ENCODE measurements at places on chromosomes 2 and 18. TPM values are rescaled to one million over a fixed set of nuclear protein-coding genes. Genes with fewer than 3 reads are reported as not detected.

PLCL1 gene
- 89.2 TPM for total RNA-seq

C1QL2 gene
- not detected for total RNA-seq

CRYGC gene
- not detected for total RNA-seq

GALR1 gene
- 0.35 TPM for total RNA-seq

DNA sequence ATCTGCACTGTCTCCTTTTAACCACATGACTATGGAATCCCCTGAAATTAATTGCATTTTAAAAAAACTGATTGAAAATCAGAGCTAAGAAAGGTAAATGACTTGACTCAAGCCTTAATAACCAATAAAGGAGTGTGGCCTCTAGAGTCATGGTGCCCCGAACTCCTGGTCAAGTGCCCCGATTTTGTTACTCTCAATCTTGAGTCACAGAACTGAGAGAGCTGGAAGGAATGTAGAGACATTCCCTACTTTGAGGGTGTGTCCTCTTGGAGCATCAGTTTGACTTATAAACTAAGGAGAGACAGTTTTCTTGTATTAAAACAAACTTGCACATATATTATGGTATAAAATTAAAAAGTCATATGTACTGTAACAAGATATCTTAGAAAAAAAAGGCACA, 2.4 kb downstream of the WDR43 start:
- no peak for ATAC-seq

GRCh38 chr2:57075226-57075625, 891.4 kb downstream of the CCDC85A start:
- no peak for ATAC-seq

Measured in gastroesophageal sphincter (tissue), 4 donors.